ENCODE measurements at places on chromosomes 11 and 22.

DNA sequence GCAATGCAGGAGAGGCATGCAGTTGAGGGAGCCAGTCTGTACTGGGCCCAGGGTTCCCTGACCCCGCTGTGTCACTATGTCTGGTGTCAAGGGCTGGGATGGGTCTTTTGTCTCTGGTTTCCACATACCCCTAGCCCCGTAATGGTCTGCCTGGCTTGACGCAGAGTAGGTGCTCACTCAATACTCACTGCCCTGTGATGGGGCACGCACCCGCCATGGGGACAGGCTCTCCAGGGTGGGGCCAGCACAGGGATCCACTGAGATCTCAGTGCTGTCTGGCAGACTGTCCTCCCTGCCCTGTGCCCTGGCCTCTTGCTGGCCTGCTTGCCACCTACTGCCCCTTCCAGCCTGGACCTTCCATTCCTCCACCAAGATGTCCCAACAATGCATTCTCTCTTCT is 101.7 kb upstream of the CD82 start:
- DNase-seq = no peak

- no peak for DNase-seq
Observed at GRCh38 chr22:32515084-32515483, 40.5 kb downstream of the FBXO7 start.

- no peak for DNase-seq
Observed at GRCh38 chr11:13917904-13918303, 44.6 kb upstream of the SPON1 start.

- no peak for DNase-seq
Observed at GRCh38 chr11:44562845-44563460, 2.5 kb upstream of the CD82 start.

DNA sequence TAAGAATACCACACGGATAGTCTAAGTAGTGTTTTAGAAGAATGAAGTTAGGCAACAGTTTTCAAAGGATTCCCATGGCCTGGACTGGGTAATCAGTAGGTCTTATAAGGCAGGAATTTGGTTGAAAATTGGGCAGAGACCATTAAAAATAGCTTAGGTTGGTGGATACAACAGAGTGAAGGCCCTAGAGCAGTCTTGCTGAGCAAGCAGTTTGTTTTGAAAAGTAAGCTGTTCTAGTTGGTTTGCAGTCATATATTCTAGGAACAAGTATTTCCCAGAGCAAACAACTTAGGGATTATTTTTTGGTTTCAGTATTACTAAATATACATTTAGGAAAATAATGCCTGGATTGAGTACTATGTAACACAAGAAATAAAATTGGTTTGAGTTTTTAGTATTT is 64.8 kb downstream of the MUC15 start:
- no peak for DNase-seq

GRCh38 chr11:36008584-36008983 is 64.7 kb downstream of the LDLRAD3 start:
- no peak for DNase-seq

GRCh38 chr22:31838917-31839316 is 85.1 kb downstream of the DEPDC5 start:
- no peak for DNase-seq

DNA sequence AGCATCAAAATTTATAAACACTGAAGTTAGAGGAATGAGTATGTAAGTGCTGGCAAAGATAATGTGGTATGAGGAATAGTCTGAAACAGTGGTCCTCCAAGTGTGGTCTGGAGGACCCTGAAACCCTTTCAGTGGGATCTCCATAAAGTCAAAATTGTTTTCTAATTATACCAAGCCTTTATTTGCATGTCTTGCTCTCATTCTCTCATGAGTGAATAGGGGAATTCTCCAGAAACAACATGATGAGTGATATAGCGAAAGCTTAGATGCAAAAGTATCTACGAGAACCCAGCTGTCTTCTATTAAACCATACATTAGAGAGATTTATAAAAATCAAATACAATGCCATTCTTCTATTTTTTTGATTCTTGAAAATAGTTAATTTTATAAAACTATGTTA is 145.0 kb upstream of the RAG2 start:
- DNase-seq = no peak

All from CD8-positive, alpha-beta T cell (primary cell).